IMR-90 (cell line): ENCODE measurements at places on chromosomes 7 and 10. TPM values are rescaled to one million over a fixed set of nuclear protein-coding genes. Genes with fewer than 3 reads are reported as not detected.

DNA sequence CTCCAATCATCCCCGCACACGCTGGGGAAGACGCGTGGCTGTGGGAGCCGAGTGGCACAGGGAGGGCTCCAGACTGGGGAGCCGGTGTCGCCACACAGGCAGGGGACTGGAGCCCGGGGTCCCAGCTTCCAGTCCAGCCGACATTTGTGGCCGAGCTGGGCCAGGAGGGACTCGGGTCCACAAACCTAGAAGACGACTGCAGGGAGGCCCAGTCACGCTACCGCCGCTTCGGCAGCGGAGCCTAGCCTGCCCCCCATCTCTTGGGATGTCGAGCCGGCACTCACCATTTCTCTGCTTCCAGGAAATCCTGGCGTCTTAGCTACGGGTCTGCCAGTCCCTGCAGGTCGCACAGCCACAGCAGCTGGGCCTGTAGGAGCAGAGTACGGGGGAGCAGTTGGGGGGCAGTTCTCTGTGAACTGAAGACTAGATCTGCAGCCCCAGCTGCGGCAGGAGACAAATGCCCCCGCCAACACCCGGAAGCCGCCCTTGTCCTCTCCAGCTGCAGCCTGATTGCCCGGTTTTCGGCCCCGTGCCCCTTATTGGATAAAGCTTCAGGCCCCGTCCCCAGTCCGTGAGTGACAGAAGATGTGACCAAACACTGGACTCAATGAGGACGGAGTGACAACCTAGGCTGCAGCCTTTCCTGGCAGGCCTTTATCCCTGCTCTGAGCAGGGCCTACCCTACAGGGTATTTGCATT is 270.7 kb downstream of the ZNF33B start:
- no peaks in the 10 kb centered on the region for H3K36me3 ChIP-seq
- DNase-seq = peak; percentile 16
- H3K27ac ChIP-seq = no peak overlapping the region
- no peaks in the 10 kb centered on the region for H3K4me1 ChIP-seq
- no peaks in the 10 kb centered on the region for H3K27me3 ChIP-seq
- peak overlapping the region; percentile 37 for H3K4me3 ChIP-seq

- no peaks in the 10 kb centered on the region for H3K36me3 ChIP-seq
- H3K4me3 ChIP-seq = no peak overlapping the region
- 0 out of 2 replicates have a peak, but pooled peaks cover 2% of the 10 kb centered on the region for H3K4me1 ChIP-seq
- peaks cover 6% of the 10 kb centered on the region; the same call in 1 of the 2 replicates for H3K27me3 ChIP-seq
- H3K27ac ChIP-seq = no peak overlapping the region
- no peak for DNase-seq
Measured at GRCh38 chr7:140671966-140672365, 779 bp upstream of the ADCK2 start.

GRCh38 chr7:144057954-144058353 is 9.2 kb downstream of the OR2A5 start:
- H3K4me3 ChIP-seq = no peak overlapping the region
- no peak for DNase-seq
- no peaks in the 10 kb centered on the region for H3K4me1 ChIP-seq
- no peaks in the 10 kb centered on the region for H3K36me3 ChIP-seq
- H3K27me3 ChIP-seq = no peaks in the 10 kb centered on the region

GRCh38 chr7:15891151-15891881 is 204.8 kb upstream of the MEOX2 start:
- no peaks in the 10 kb centered on the region for H3K27me3 ChIP-seq
- DNase-seq = peak; percentile 47
- no peak overlapping the region for H3K4me3 ChIP-seq
- no peak overlapping the region for H3K27ac ChIP-seq
- no peaks in the 10 kb centered on the region for H3K36me3 ChIP-seq

- peaks cover 25% of the 10 kb centered on the region for H3K4me1 ChIP-seq
- no peaks in the 10 kb centered on the region for H3K36me3 ChIP-seq
- no peak overlapping the region for H3K4me3 ChIP-seq
Measured at GRCh38 chr10:102773986-102774385, 30.2 kb downstream of the WBP1L start.

ASIC3 gene
- not detected in 2 replicates for total RNA-seq

GRCh38 chr7:151742713-151743480 is 134.0 kb downstream of the PRKAG2 start:
- DNase-seq = no peak
- peaks cover 37% of the 10 kb centered on the region for H3K4me1 ChIP-seq
- no peak overlapping the region for H3K27ac ChIP-seq
- no peaks in the 10 kb centered on the region for H3K27me3 ChIP-seq

GRCh38 chr10:69407621-69408301 is 9.0 kb downstream of the TACR2 start:
- no peak overlapping the region for H3K4me3 ChIP-seq
- H3K4me1 ChIP-seq = peaks cover 12% of the 10 kb centered on the region
- no peak for DNase-seq
- no peaks in the 10 kb centered on the region for H3K36me3 ChIP-seq

DNA sequence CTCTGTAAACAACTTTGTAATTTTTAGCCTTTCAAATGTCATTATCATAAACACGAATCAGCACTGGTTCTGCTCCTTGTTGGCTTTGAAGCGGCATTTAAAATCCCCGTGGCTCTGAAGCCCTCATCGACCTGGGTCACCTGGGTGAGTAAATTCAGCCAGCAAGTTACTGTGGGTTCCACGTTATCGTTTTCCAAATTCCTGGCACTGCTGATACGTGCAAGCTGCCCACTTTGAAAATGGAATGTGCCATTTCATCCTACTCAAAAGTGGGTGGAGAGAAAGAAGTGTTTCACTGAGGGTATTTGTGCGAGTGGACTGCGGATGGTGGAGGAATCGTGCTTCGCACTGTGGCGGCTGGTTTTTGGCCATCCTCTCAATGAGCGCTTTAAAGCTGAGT is 281.7 kb downstream of the KLF6 start:
- H3K27me3 ChIP-seq = no peaks in the 10 kb centered on the region
- H3K27ac ChIP-seq = no peak overlapping the region
- no peak overlapping the region for H3K4me3 ChIP-seq
- H3K4me1 ChIP-seq = peaks cover 2% of the 10 kb centered on the region
- H3K36me3 ChIP-seq = no peaks in the 10 kb centered on the region

- H3K36me3 ChIP-seq = no peaks in the 10 kb centered on the region
- peak; percentile 67 for DNase-seq
- H3K27me3 ChIP-seq = no peaks in the 10 kb centered on the region
Measured at GRCh38 chr10:22630234-22631174, 83.9 kb downstream of the PIP4K2A start.

GRCh38 chr7:123751821-123752220 is 3.0 kb upstream of the WASL start:
- H3K4me3 ChIP-seq = no peak overlapping the region
- peak; percentile 25 for DNase-seq
- H3K27ac ChIP-seq = no peak overlapping the region
- H3K4me1 ChIP-seq = no peaks in the 10 kb centered on the region

GRCh38 chr10:70784471-70784870 is 706 bp downstream of the TBATA start:
- H3K27me3 ChIP-seq = peaks cover 48% of the 10 kb centered on the region
- no peak overlapping the region for H3K27ac ChIP-seq
- no peak overlapping the region for H3K4me3 ChIP-seq
- peak; percentile 21 for DNase-seq
